ENCODE measurements at places on chromosomes 6 and 20.

DNA sequence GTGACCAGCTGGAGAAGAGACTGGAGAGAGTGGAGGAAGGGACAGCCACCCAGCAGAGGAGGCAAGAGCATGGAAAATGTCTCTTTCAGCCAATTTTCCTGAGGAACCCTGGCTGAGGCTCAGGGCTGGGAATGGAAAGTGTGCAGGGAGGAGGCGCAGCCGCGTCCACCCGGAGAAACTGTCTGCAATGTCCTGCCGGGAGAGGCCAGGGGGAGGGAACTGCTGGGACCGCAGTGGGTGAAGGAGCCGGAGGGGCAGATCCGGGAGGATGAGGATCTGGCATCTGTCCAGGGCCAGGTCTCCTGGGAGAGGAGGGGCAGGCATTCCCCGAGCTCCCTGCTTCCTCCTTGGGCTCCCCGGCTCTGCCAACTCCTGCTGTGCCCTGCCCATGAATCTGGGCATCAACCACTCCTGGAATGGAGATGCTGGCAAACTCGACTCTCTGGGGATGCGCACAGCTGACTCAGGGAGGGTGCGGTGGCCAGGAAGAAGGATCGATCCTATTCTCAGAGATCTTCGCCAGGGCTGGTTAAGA lies 17.4 kb upstream of the HM13 start:
- DNase-seq: no peak

GRCh38 chr20:10306440-10307358 lies 88.1 kb downstream of the SNAP25 start:
- DNase-seq: no peak

- no peak for DNase-seq
Observed at GRCh38 chr20:54940522-54940921, 465.1 kb downstream of the DOK5 start.

GRCh38 chr6:126344181-126344580 lies 4.3 kb downstream of the CENPW start:
- DNase-seq: no peak

DNA sequence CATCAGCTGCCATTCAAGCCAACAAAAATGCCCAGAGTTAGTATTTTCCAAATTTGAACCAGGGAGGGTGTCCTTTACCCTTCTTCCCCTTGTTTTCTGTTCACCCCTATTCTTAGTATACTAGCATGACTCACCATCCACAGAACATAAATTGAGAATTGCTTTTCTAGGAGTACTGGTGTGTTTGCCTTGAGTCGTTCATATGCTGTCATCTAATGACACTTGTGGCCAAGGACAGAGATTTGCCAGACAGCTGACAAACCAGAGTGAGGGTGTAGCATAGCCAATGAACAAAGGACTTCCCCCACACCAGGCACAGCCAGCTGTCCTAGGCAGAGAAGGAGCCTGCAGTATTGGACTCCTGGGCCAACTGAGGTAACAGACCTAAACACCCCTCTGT lies 62.2 kb downstream of the FILIP1 start:
- no peak for DNase-seq

GRCh38 chr20:5714261-5715041 lies 35.8 kb upstream of the SHLD1 start:
- DNase-seq: no peak

GRCh38 chr6:167137081-167137480 lies 14.2 kb downstream of the CCR6 start:
- DNase-seq: no peak

GRCh38 chr6:108251252-108251651 lies 9.6 kb downstream of the SNX3 start:
- no peak for DNase-seq

GRCh38 chr20:48738399-48739304 lies 89.1 kb downstream of the PREX1 start:
- DNase-seq: no peak

GRCh38 chr6:148455225-148455624 lies 112.6 kb downstream of the SASH1 start:
- DNase-seq: no peak

DNA sequence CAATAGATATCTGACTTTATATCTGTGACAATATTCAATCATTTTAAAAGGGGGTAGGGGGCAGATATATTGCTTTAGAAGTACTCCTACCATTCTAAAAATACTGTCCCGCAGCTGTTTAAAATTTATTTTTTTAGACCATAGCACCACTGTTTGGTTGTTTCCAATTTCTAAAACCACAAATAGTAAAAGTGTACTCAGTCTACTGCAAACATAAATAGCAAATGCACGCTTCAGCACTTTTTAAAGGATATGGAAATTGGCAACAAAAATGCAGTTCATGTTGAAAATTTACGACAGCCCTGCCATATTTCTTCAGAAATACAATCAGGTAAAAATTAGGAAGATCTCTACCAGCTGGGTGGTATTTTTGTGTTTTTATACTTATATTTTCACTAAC lies 132.0 kb upstream of the RUNX2 start:
- DNase-seq: no peak

GRCh38 chr6:135261872-135262725 lies 81.0 kb downstream of the MYB start:
- no peak for DNase-seq

- peak; percentile 97 for DNase-seq
Observed at GRCh38 chr6:158752613-158753012, 66.6 kb downstream of the EZR start.

DNA sequence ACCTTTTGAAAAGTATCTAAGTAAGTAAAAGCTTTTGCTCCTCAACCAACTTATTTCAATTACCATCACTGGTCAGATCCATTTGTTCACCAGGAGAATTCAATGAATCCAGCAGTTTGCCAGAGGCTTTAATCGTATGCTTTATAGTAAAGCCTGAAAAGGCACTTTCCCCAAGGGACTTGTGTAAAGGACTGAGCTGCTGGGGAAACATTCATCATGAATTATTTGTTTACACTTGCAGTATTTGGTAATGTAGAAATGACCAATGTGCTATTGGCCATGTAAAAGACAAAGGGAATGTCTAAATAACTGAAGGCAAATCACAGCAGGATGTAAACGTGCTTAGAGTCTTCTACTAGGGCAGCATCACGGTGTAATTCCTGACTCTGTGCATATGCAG lies 471.4 kb downstream of the ADGRB3 start:
- DNase-seq: no peak

GRCh38 chr6:31776485-31776988 lies 591 bp downstream of the VWA7 start:
- no peak for DNase-seq

GRCh38 chr20:16714242-16714641 lies 15.6 kb upstream of the SNRPB2 start:
- DNase-seq: no peak

DNA sequence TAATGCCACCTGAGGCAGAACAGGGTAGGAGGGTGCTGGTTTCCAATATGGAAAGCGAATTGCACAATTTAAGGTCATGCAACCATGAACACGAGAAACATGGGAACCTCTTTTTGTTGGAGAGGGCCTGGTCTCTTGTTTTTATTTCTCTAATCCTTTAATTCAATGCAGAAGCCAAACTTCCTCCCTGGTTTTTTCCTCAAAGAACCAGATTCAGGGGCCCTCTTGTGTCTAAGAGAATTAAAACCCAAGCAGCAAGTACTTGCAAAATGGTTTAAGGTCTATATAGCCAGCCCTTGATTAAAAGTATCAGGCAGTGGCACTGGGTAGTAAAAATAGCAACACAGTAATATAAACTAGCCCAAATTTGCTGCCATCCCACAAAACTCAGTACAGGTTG lies 19.5 kb downstream of the GSTA4 start:
- DNase-seq: no peak
